Heart right ventricle (tissue), 16 donors: ENCODE measurements at places on chromosomes 1 and 21. TPM values are rescaled to one million over a fixed set of nuclear protein-coding genes. Genes with fewer than 3 reads are reported as not detected.

KRTAP11-1 gene
- not detected for total RNA-seq

OR2M3 gene
- not detected for total RNA-seq

ZNF697 gene
- 8.9 TPM for total RNA-seq

AMIGO1 gene
- total RNA-seq = 15.0 TPM

TSTD1 gene
- total RNA-seq = 10.8 TPM

DNA sequence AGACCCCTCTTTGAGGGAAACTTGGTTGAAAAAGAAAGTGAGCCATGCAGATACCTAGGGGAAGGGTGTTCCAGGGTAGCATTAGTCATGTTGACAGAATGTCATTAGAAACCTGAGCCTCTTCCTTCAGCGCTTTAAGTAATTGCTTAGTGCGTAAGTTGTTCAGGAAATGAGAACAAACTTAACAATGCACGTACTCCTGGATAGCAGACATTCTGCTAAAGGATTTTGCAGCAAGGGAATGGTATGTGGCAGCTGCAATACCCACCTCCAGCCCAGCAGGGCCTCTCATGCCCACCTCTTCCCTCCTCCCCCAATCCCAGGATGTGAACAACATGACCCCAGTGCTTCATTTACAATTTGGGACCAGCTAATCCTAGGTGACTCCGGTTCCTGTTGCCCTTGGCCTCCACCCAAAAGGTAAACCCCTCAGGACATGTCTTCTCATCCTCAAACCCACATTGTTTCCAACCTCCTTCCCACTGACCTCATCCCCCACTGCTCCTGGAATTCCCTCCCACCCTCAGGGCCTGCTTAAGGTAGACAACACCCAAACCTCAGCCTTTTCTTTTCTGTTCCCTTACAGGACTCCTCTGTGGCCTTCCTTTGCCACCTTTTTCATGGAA lies 98.0 kb upstream of the BCAR3 start:
- no peak overlapping the region for H3K27ac ChIP-seq
- H3K27me3 ChIP-seq = no peaks in the 10 kb centered on the region
- no peaks in the 10 kb centered on the region for H3K4me1 ChIP-seq
- H3K4me3 ChIP-seq = no peak overlapping the region
- H3K36me3 ChIP-seq = no peaks in the 10 kb centered on the region

- H3K4me1 ChIP-seq = peaks cover 9% of the 10 kb centered on the region
- no peak for DNase-seq
- no peak overlapping the region for H3K4me3 ChIP-seq
- H3K36me3 ChIP-seq = no peaks in the 10 kb centered on the region
- no peak overlapping the region for H3K27ac ChIP-seq
- no peaks in the 10 kb centered on the region for H3K27me3 ChIP-seq
Observed at GRCh38 chr1:151342021-151342420, 5.0 kb downstream of the RFX5 start.

- H3K27me3 ChIP-seq = no peaks in the 10 kb centered on the region
- peaks cover 45% of the 10 kb centered on the region for H3K4me1 ChIP-seq
- DNase-seq = no peak
- peaks cover 4% of the 10 kb centered on the region for H3K36me3 ChIP-seq
- H3K27ac ChIP-seq = no peak overlapping the region
- no peak overlapping the region for H3K4me3 ChIP-seq
Observed at GRCh38 chr1:150006881-150007421, 3.6 kb downstream of the OTUD7B start.

- no peaks in the 10 kb centered on the region for H3K36me3 ChIP-seq
- H3K27me3 ChIP-seq = no peaks in the 10 kb centered on the region
Observed at GRCh38 chr1:198534548-198535418, 5.7 kb downstream of the ATP6V1G3 start.

- no peaks in the 10 kb centered on the region for H3K27me3 ChIP-seq
- DNase-seq = no peak
- no peak overlapping the region for H3K27ac ChIP-seq
- no peaks in the 10 kb centered on the region for H3K4me1 ChIP-seq
- H3K4me3 ChIP-seq = no peak overlapping the region
- no peaks in the 10 kb centered on the region for H3K36me3 ChIP-seq
Observed at GRCh38 chr21:44522753-44523204, 17.2 kb downstream of the KRTAP10-1 start.

DNA sequence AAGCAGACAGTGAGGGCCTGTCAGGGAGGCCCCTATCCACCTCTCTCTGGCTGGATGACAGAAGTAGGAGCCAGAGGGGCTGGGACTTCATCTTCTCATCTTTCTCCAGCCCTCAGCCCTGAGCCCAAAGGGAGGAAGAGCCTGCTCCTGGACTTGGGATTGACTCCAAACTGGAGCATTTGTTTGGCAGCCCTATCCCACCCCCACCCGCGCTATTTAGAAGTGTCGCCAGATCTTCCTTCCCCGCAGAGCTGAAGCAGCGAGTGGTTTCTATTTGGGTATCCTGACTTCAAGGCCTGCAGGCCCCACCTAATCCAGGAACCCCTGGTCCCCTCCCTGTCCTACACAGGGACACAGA lies 9.6 kb downstream of the NES start:
- no peaks in the 10 kb centered on the region for H3K36me3 ChIP-seq
- H3K4me3 ChIP-seq = no peak overlapping the region
- no peaks in the 10 kb centered on the region for H3K27me3 ChIP-seq
- peak overlapping the region; percentile 95 for H3K27ac ChIP-seq

GRCh38 chr1:14113841-14114567 lies 414.0 kb downstream of the PRDM2 start:
- no peak overlapping the region for H3K4me3 ChIP-seq
- DNase-seq = peak; percentile 31
- no peak overlapping the region for H3K27ac ChIP-seq

DNA sequence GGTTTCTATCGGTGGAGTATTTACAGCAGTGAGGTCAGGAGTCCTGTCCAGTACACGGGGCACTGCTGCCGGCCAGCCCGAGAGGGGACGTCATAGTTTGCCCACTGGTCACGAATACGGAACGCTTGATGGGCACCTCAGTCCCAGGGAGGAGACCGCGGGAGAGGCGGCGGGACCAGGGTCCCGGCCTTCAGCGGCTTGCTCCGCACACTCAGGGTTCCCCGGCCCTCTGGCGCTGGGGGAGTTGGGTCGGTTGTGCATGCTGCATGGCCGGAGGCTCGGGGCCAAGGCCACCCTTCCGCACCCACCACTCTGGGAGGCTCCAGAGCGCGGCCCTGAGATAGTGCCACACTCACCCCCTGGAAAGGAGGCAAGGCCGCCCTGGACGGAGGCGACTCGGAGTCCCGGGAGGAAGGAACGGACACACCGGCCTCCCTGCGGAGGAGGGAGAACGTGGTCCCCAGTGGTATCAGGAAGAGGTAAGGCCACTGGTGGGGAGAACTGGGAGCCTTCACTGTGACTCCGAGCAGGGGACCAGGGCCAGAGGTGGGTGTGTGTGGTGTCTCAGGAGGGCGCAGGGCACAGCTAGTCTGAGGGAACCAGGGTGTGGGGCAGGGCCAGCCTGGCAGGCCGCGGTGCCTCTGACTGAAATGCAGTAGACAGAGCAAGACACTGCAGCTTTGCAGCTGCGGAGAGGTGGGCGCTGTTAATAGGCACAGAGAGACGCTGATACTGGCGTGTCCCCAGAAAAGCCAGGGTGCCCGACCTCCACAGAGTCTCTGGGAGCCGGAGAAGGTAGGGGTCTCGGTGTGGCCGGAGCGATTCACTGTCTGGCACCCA lies 28.6 kb upstream of the PRSS38 start:
- peaks cover 8% of the 10 kb centered on the region for H3K36me3 ChIP-seq
- no peak for DNase-seq
- peaks cover 23% of the 10 kb centered on the region for H3K4me1 ChIP-seq

DNA sequence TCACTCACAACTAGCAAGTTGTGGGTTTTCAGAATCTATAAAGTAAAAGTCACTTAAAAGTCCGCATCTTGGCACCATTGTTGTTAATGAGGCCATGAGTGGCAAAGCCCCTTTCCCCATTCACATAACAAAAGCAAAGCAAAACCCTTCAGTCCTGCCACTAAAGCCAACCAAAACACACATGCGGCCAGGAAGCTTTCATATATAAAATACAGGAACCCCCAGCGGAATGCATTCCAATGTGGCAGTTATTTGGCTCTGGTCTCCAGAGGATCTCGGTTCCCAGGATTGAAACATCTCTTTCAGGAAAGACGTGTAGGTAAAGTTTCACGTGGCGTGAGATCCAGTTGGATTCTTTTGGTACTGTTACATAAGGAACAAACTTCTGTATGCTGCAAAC lies 2.5 kb upstream of the LBR start:
- DNase-seq = no peak
- peaks cover 29% of the 10 kb centered on the region for H3K4me1 ChIP-seq
- H3K36me3 ChIP-seq = no peaks in the 10 kb centered on the region
- H3K27ac ChIP-seq = no peak overlapping the region
- H3K4me3 ChIP-seq = no peak overlapping the region

- no peak for DNase-seq
- no peaks in the 10 kb centered on the region for H3K27me3 ChIP-seq
- no peak overlapping the region for H3K4me3 ChIP-seq
- peak overlapping the region; percentile 90 for H3K27ac ChIP-seq
- no peaks in the 10 kb centered on the region for H3K36me3 ChIP-seq
Observed at GRCh38 chr1:17632541-17633184, 93.2 kb downstream of the ARHGEF10L start.

DNA sequence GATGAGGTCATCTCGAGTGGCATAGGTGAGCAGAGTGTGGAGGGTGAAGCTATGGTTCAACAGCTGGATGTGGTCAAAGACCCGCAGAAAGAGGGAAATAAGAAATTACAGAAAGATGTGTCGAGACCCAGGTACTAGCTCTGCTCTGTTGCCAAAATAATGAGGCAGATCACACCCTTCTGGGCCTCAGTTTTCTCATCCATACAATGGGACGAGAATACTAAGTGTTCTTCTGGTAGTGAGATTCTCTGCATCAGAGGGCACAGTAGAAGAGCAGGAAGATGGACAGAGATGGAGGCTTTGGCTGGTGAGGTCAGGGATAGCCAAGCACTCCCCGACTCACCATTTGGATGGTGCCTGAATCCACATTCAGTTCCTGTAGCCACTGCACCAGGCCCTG lies 11.1 kb downstream of the MAP3K6 start:
- H3K36me3 ChIP-seq = peaks cover 9% of the 10 kb centered on the region
- H3K4me1 ChIP-seq = peaks cover 6% of the 10 kb centered on the region
- H3K27me3 ChIP-seq = no peaks in the 10 kb centered on the region
- DNase-seq = no peak
- no peak overlapping the region for H3K27ac ChIP-seq
- H3K4me3 ChIP-seq = no peak overlapping the region

GRCh38 chr1:55572878-55573734 lies 357.9 kb upstream of the USP24 start:
- no peak overlapping the region for H3K4me3 ChIP-seq
- H3K27me3 ChIP-seq = no peaks in the 10 kb centered on the region
- peak; percentile 28 for DNase-seq
- no peaks in the 10 kb centered on the region for H3K36me3 ChIP-seq
- no peaks in the 10 kb centered on the region for H3K4me1 ChIP-seq
